ENCODE measurements at places on chromosomes 7 and 10. TPM values are rescaled to one million over a fixed set of nuclear protein-coding genes. Genes with fewer than 3 reads are reported as not detected.

Gene CFAP70
- 2.1 TPM for total RNA-seq

Gene AKR1C8
- not detected for total RNA-seq

Gene GIMAP7
- not detected for total RNA-seq

Gene MOGAT3
- total RNA-seq = not detected

Gene SEMA4G
- 1.6 TPM for total RNA-seq

Gene AUTS2
- total RNA-seq = 1.9 TPM

Gene CLDN3
- total RNA-seq = not detected

Gene UTF1
- not detected for total RNA-seq

Gene ITPRIP
- total RNA-seq = 8.7 TPM

Gene CHST3
- total RNA-seq = 16.9 TPM

Gene PILRB
- total RNA-seq = 5.0 TPM

Gene HGF
- total RNA-seq = 59.0 TPM

Gene CCM2
- total RNA-seq = 49.7 TPM

Gene FGFBP3
- total RNA-seq = 0.47 TPM

Gene ADAM22
- 0.47 TPM for total RNA-seq

Gene PIK3AP1
- 0.52 TPM for total RNA-seq

Gene CCDC172
- not detected for total RNA-seq

Gene ACSM6
- total RNA-seq = not detected

Gene ZNF735
- not detected for total RNA-seq

Gene SUN3
- not detected for total RNA-seq

Gene FAM237B
- not detected for total RNA-seq

Gene GRB10
- total RNA-seq = 19.5 TPM

Gene LLCFC1
- total RNA-seq = not detected

Gene TACC2
- 2.5 TPM for total RNA-seq

Gene FBXL13
- total RNA-seq = 2.1 TPM

Gene KLLN
- total RNA-seq = 0.47 TPM

Gene GPR158
- total RNA-seq = not detected

Gene UCMA
- total RNA-seq = not detected

Gene CYP2C8
- under 0.01 TPM for total RNA-seq

Gene PKD2L1
- not detected for total RNA-seq

Gene PTPRZ1
- total RNA-seq = not detected

Gene CLCN1
- not detected for total RNA-seq

Gene HTRA1
- 155 TPM for total RNA-seq

Gene SLC16A12
- total RNA-seq = 0.16 TPM

Gene BLOC1S2
- total RNA-seq = 50.1 TPM

Gene DIP2C
- 12.3 TPM for total RNA-seq

Gene SPDYE11
- not detected for total RNA-seq

Gene RPP38
- total RNA-seq = 8.5 TPM

Gene BHLHA15
- 0.16 TPM for total RNA-seq

Gene FXYD4
- total RNA-seq = not detected

Gene AASS
- total RNA-seq = 22.4 TPM

Gene PIK3CG
- not detected for total RNA-seq

Gene CNPY1
- not detected for total RNA-seq

Gene RAB19
- total RNA-seq = not detected

Gene CYP2C19
- not detected for total RNA-seq

Gene PLEKHS1
- not detected for total RNA-seq

Gene DRGX
- not detected for total RNA-seq

Gene GCK
- 3.2 TPM for total RNA-seq

Gene ZNF467
- 0.95 TPM for total RNA-seq

Gene ANKRD1
- total RNA-seq = 0.43 TPM

Gene WNT2
- 0.63 TPM for total RNA-seq
